Ammon's horn (tissue), 1 donor: ENCODE measurements at places on chromosomes 7 and 10.

DNA sequence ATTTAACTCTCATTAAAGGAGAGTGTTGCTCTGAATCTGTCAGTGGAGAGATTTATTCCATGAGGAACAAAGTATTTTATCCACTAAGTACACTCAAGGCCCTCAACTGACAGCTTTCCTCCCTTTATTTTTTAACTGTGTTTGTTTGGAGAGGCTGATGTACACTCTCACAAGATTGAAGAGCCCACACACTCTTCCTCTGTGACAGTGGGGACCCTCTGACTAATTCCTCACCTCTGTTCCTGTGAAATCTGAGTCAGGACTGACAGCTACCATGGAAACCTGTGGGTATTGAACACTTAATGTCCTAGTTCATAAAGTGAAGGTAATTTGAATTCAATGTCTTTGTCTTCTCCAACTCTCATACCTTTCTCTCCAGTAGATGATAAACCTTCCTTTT is 189.8 kb upstream of the PITRM1 start:
- no peak for DNase-seq

- DNase-seq: no peak
These were observed 94.5 kb downstream of the ETV1 start for GRCh38 chr7:13894954-13895353.

DNA sequence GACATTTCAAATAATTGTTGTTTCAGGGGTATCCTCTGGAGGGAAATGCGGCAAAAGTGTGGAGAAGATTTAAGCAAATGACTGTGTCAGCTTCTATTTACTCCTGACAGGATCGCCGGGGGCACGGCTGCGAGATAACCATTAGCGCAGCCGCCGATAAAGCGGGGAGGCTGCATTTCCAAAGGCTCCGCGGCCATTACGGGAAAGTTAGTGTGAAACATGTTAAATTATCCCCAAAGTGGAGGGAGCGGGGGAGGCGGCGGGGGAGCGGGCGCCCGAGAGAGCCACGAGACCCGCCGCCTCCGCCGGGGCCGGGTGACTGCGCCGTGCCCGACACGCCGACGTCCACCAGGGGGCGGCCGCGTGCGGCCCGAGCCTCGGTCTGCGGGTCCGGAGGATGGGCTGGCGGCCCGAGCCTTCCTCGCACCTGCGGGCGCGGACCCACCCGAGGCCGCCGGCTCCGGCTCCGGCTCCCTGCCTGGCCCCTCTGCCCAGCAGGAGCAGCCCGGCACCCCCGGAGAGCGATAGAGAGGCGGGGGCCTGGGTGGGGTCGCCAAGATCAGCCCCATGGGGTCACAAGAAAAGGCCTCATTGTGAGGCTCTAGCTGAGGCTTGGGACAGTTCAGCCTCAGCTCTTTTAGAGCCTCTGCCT is 74.4 kb upstream of the PAX2 start:
- DNase-seq: no peak

GRCh38 chr10:102150970-102151773 is 1.0 kb upstream of the NOLC1 start:
- DNase-seq: no peak

DNA sequence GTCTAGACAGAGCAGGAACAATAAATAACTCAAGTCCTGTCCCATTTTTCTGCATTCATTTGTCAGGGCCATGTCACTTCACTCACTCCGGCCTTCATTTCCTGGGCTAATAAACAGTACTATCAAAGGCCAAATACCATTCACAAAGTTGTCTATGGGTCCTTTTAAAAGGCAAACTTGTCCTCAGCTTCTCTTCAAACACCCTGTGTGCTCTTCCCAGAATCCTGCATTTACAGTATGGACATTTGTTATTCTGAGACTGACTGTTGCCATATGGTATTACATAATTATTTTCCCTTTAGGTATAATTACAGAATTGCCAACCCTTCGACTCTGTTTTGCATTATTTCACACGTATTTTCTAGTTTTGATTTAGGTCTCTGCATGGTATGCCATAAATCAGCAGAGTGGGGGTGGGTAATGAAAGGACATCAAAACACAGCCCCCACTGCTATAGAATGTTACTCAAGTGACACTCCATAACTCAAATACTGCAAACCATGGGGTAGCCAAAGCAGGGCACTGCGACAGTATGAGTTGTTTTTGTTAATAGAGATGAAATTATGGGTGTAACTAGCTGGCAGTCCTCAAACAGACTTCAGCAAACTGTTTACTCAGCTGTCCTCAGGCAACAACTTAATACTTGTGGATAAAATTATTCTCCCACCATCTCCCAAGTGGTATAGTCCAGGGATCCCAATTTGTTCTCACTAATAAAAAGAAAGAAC is 183.7 kb downstream of the TRIL start:
- no peak for DNase-seq

DNA sequence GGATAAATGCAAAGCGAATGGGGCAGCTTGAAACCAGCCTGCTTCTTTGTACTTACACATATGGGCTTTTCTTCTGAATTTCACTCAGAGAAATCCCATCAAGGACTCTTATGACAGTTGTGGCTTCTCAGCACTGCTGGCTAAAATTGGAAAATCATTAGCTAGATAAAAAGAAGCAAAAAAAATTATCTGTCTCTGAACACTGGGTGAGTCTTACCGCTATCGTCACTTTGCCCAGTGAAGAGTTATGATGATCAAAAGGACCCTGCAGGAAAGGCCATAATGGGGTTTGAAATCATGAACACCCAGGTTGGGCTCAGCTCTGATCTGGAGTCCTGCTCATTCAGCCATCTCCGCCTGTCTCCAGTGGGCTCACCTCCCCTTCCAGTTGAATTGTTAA is 34.3 kb downstream of the AOAH start:
- DNase-seq: no peak

DNA sequence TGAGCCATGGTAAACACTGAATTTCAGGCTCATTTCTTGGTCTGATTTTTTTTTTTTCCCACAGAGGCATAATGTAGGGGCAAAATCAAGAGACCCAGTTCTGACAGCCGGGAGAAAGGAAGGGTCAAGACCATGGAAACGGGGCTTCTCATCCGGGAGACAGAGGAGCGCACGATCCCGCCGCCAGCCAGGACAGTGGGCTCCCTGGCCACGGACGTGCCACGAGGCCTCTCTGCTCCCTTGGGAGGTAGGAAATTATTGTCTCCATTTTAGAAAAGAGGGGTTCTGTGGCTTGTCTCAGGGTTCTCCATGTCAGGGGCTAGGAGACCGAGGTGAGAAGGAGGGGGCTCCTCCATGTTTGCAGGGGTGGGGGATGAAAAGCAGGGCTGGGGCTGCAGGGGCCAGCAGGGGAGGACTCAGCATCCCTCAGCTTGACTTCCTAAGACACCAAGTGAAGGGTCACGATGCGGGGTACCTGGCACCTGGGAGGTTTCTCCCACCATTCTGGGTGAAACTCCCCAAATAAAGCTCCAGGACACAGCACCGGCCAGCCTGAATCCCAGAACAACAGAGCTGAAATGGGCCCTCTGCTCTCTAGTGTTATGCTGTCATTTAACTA is 37.6 kb downstream of the PPIF start:
- DNase-seq: no peak

DNA sequence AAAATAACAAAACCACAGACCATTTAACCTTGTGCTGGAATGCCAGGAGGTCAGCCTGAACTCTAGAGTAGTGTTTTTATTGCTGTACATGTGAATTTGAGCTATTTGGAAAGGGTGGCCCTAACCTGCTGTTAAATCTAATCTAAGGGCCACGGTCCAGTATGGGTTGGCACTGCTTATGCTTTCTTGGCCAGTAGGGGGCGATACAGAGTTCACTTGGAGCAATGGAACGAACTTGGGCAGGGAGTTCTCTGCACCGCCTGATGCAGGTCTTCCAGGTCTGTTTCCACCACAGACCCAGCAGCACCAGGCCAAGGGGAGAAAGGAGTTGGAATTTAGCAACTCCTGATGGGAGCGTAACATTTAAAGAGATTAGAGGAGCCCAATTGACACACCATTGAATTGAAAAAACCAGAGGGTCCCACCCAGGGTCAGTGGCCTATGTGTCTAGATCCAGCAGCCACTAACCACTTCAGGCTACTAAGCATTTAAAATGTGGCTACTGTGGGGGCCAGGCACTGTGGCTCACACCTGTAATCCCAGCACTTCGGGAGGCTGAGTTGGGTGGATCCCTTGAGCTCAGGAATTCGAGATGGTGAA is 75.7 kb upstream of the EFCAB10 start:
- DNase-seq: no peak

DNA sequence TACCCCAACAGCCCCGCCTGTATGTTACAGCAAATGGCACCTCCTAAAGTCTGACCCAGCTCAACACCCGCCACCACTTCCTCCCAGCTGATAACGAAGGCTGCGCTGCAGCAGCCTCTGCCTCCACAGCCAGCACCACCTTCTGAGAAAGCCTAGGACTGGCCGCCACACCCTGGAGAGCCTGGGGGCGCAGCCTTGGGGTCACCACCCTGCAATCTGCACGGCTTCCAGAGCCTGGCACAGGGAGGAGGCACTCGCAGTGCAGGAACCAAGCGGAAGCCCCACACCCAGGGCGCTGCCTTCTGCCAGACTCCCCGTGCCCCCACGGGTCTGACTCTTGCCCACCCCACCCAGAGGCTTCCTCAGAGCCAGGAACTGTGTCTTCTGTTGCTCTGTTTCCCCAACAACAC is 112.5 kb downstream of the MAD1L1 start:
- DNase-seq: no peak

GRCh38 chr10:14554091-14554490 is 220.6 kb downstream of the FAM107B start:
- DNase-seq: peak; percentile 62

- DNase-seq: no peak
These were observed 35.1 kb downstream of the CH25H start for GRCh38 chr10:89171996-89172395.

GRCh38 chr10:1957057-1957456 is 219.7 kb upstream of the ADARB2 start:
- no peak for DNase-seq

GRCh38 chr10:45427970-45428366 is 54.0 kb downstream of the ALOX5 start:
- no peak for DNase-seq

DNA sequence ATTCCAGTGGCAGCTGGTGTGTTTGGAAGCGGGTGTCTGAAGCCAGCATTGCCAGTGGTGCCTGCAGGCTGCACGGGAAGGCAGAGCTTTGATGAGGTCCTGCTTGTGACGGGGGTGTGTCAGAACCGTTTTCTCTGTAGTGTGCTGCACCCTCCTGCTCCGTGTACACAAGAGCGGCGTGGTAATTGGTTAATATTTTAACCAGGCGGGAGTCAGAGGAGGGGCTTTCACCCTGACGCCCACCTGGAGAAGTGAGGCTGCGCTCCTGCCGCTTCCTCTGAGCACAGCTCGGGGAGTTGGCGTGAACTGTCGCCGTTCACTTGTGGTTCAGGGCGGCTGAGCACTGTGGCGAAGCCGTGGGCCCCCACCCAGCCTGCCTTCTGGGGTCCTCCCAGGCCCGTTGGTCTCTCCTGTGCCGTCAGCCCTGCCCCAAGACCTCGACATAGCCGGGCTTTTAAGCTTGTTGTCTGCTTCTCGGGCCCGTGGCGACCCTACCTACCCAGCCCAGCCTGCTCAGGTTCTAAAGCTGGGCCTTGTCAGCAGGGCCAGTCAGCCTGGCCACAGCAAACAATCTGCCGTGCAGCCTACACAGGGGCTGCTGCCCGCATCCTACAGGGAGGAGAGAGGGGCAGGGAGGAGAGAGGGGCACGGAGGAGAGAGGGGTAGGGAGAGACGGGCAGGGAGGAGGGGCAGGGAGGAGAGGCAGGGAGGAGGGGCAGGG is 11.6 kb downstream of the NKX6-2 start:
- DNase-seq: no peak

GRCh38 chr10:118528426-118528825 is 67.0 kb downstream of the PRLHR start:
- no peak for DNase-seq

DNA sequence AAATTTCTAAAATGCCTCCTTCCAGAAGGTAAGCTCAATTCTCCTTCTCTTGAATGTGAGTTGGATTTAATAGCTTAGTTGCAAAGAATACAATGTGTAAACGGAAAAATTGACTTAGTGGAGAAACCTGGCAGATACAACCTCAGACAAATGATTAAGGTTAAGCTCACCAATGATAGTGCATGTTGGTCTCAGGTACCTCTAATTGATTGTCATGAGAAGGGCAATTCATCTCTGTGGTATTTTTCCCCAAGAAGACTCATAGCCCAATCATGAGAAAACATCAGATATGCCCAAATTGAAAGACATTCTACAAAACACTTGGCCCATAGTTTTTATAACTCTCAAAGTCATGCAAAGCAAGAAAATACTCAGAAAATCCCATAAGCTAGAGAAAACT is 36.2 kb upstream of the TMEM106B start:
- DNase-seq: no peak

GRCh38 chr10:12846718-12847117 is 154.8 kb downstream of the CCDC3 start:
- no peak for DNase-seq

DNA sequence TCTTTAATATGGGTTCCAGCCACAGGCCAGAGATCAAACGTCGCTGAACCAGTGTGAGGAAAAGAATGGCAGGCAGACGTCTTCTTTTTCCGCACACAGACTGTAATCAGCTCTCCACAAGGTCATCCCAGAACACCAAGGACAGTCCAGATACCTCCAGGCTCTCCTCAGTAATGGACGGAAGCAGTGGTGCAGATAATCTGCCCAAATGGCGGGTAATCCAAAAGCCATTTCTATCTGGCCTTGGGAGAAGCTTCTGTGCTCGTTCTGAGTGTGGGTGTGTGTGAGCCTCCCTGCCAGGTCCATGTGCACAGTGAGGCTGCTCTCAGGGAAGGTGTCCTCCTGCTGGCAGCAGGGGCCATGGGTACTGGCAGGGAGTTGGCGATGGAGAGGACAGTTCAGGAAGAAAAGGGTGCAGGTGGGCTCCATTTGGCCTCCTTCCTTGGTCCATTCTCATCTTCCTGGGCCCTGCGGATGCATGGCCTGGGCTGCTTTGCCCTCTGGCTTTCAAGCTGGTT is 15.6 kb upstream of the TEX36 start:
- DNase-seq: peak; percentile 16

DNA sequence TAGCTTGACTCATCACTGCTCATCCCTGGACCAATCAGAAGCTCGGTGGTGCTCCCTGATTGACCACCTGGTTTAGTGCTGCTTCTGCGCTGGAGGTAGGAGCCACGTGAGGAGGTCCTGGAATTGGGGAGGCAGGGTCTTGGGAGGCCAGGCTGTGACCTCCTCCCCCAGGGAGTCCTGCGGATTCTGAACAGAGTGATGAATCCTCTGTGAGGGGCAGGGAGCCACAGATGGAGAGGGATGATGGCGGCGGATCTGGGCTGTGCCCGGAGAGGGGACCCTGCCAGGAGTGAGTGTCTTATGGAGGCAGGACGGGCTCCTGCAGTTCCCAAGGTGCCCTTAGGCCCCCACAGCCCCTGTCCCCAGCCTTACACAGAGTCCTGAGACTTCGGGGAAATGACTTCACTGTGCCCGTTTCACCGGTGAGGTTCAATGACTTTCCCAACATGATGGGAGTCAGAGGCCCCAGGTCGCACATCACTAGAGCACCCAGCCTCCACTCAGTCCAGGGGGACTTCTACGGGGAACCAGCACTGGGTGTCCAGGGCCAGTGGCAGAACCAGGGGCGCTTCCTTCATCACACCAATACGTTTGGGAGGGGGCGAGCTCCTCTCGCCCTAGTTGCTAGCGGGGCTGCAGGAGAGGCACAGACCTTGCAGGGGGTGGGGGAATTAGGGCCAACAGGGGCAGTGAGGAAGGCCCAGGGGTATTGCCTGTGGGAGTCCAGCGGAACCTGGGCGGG is 48.9 kb downstream of the FKBP6 start:
- DNase-seq: no peak

GRCh38 chr7:103501206-103501605 is 55.2 kb upstream of the SLC26A5 start:
- no peak for DNase-seq
